ENCODE measurements at places on chromosomes 2 and 18.

DNA sequence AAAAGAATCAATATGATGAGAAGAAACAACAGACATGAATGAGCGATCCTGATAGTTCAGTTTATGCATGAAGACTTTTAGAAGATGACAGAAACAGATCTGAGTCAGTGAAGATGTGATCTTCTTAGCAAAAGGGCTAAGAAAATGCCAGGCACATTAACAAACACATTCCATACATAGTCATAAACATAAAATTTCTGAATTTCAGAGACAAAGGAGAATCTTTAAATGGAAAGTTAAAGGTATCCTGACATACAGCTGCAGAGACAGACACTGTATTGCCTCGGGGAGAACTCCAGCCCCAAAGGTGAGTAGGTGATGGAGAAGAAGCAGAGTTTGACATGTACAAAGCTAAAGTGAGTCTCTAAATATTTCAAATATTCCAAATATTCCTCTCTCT is 40.6 kb upstream of the FN1 start:
- H3K4me1 ChIP-seq: no peaks in the 10 kb centered on the region
- H3K36me3 ChIP-seq: no peaks in the 10 kb centered on the region
- no peak for DNase-seq
- no peaks in the 10 kb centered on the region for H3K27me3 ChIP-seq

- no peaks in the 10 kb centered on the region for H3K4me1 ChIP-seq
- H3K27ac ChIP-seq: no peak overlapping the region
- H3K4me3 ChIP-seq: no peak overlapping the region
- no peak for DNase-seq
- no peaks in the 10 kb centered on the region for H3K27me3 ChIP-seq
- no peaks in the 10 kb centered on the region for H3K36me3 ChIP-seq
Measured at GRCh38 chr2:188788621-188789020, 185.6 kb upstream of the COL3A1 start.

- no peak overlapping the region for H3K4me3 ChIP-seq
- H3K36me3 ChIP-seq: no peaks in the 10 kb centered on the region
- no peaks in the 10 kb centered on the region for H3K27me3 ChIP-seq
- DNase-seq: no peak
- no peak overlapping the region for H3K27ac ChIP-seq
Measured at GRCh38 chr2:168649105-168649504, 153.3 kb upstream of the NOSTRIN start.

DNA sequence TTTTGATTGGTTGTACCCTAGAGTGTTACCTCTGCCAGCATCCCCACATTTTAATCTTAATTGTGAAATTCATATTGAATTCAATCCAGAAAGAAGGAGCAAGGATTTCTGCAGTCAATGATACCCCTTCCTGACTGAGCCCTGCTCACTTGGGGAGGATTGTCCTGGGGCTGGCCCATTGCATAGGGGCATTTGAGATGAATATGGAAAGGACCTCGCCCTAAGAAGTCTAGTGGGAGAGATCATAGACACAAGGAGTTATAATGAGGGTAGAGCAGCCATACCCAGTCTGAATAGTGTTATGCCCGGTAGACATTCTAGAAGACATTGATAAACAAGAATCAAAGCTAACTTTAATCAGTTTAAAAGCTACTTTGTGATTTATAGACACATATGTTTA is 53.8 kb downstream of the CRIM1 start:
- DNase-seq: no peak
- peaks cover 94% of the 10 kb centered on the region for H3K4me1 ChIP-seq
- no peaks in the 10 kb centered on the region for H3K27me3 ChIP-seq

GRCh38 chr2:150581717-150582472 is 94.4 kb upstream of the RND3 start:
- H3K36me3 ChIP-seq: no peaks in the 10 kb centered on the region
- no peak overlapping the region for H3K27ac ChIP-seq
- no peak for DNase-seq
- no peak overlapping the region for H3K4me3 ChIP-seq

GRCh38 chr2:227627769-227628168 is 10.5 kb downstream of the SCYGR4 start:
- no peak overlapping the region for H3K27ac ChIP-seq
- H3K27me3 ChIP-seq: no peaks in the 10 kb centered on the region
- H3K4me1 ChIP-seq: no peaks in the 10 kb centered on the region
- no peaks in the 10 kb centered on the region for H3K36me3 ChIP-seq
- no peak for DNase-seq
- H3K4me3 ChIP-seq: no peak overlapping the region

DNA sequence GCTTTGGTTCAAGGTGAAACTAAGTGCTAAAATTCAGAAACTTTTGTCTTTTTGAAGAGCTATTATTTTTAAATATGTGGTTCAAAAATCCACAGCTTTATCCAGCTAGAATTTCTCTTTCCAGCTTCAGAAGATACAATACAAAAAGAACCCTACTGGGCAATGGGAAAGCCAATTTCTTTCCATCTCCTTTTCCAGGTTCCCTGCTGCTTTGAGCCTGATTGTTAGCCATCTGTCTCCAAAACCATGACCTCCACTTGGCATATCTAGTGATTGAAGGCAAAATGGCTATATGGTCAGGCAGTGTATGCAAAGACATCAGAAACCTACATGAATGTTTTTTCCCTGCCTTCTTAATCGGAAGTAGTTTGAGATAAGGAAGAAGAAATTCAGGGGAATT is 134.1 kb downstream of the KCNH7 start:
- H3K4me3 ChIP-seq: no peak overlapping the region
- no peak for DNase-seq
- H3K27me3 ChIP-seq: no peaks in the 10 kb centered on the region
- H3K4me1 ChIP-seq: no peaks in the 10 kb centered on the region
- H3K27ac ChIP-seq: no peak overlapping the region
- H3K36me3 ChIP-seq: no peaks in the 10 kb centered on the region

DNA sequence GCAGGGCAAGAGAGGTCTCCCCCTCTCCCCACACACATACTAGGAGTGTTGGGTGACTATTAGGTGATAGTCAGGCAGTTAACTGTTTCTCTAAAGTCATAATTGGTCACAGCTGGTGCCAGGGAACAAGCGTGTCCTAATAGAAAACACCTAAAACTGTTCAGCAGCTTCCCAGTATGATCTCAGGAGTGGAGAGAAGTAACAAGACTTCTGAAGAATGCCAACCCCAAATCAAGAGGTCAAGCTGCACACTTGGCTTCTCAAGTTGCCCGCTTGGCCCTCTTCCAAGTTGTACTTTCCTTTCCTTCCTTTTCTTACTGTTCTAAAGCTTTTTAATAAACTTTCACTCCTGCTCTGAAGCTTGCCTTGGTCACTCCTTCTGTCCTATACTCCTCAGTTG is 22.4 kb upstream of the STAT1 start:
- no peaks in the 10 kb centered on the region for H3K36me3 ChIP-seq
- H3K4me3 ChIP-seq: no peak overlapping the region

GRCh38 chr18:10346749-10347415 is 107.6 kb upstream of the APCDD1 start:
- H3K4me1 ChIP-seq: no peaks in the 10 kb centered on the region
- no peaks in the 10 kb centered on the region for H3K36me3 ChIP-seq
- no peak overlapping the region for H3K27ac ChIP-seq
- no peak overlapping the region for H3K4me3 ChIP-seq
- no peaks in the 10 kb centered on the region for H3K27me3 ChIP-seq

Measured in spleen (tissue), 13 donors.